ENCODE measurements at places on chromosomes 3 and 15.

DNA sequence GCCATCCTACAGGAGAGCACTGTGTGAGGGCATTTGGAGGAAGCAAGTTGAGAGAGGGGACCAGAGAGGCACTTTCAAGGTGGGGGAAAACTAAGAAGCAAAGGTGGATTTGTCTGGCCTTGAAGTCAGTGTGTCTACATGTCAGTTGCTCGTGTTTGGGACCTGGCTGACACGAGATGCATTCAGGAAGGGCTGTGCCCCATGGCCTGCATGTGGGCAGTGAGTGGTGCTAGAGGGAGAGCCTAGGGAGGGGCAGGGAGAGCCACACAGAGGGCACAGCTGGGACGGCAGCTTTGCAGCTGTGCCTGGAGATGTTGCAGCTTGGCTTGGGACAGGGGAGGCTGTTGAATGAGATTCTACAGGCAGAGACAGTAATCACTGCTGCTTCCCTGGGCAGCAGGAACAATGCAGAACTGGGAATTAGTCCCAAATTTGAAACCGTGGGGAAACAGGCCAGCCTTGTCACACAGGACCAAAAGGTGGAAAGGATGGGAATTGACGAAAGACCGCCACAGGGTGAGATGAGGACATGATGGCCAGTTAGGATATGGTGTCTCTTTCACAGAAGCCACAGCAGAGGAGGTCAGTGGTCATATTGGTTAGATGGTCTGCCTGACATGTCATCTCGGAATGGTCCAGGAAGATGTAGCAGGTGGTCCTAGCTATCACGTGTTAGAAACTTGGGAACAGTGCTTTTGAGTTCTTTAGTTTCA, 10.0 kb downstream of the SEC61A1 start:
- no peak for DNase-seq

DNA sequence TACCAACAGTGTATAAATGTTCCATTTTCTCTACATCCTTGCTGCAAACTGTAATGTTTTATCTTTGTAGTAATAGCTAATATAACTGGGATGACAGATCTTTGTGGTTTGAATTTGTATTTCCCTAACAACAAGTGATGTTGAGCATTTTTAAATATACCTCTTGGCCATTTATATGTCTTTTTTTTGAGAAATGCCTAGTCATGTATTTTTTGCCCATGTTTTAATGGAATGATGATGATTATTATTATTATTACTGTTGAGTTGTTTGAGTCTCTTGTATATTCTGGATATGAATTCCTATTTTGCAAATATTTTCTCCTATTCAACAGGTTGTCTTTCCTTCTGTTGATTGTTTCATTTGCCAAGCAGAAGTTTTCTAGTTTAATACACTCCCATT, 654.9 kb downstream of the ZPLD1 start:
- no peak for DNase-seq

GRCh38 chr3:78870484-78870883, 897.3 kb downstream of the ROBO1 start:
- DNase-seq, result no peak

DNA sequence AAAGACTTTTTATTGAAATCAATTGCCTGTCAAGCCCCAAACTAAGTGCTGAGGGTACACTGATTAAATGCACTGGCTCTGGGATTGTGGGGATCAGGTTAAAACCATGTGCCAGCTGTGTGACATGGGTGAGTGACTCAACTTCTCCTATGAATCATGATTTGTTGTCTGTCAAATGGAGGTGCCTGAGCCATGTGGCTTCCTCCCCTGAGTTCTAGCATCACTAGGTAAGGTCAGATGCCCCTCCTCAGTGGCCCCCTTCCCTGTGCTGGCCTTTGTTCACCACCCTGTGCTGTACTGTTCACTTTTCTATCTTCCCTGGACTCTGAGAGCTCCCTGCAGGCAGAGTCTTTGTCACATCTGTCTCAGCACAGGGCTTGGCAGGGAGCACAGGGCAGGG, 43.6 kb upstream of the ATP2B2 start:
- DNase-seq, result no peak

- DNase-seq, result no peak
Observed at GRCh38 chr3:43388915-43389314, 102.6 kb downstream of the SNRK start.

DNA sequence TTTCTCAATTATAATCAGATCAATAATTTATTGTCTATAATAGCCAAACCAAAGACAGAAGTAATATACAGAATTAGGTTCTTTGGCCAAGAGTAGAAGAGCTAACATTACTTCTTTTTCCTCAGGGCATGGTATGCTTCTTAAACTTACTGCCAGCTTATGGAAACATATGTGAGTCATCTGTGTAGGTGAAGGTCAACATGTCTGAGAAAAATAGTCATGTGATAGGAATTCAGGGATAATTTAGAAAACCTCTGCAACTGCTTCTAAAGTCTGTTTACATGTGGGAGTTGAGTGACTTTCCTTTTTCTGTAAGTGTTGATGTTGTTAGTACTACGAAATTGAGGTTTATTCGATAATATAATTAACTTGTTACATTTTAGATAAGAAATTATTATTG, 19.2 kb upstream of the MAP6D1 start:
- peak; percentile 84 for DNase-seq

DNA sequence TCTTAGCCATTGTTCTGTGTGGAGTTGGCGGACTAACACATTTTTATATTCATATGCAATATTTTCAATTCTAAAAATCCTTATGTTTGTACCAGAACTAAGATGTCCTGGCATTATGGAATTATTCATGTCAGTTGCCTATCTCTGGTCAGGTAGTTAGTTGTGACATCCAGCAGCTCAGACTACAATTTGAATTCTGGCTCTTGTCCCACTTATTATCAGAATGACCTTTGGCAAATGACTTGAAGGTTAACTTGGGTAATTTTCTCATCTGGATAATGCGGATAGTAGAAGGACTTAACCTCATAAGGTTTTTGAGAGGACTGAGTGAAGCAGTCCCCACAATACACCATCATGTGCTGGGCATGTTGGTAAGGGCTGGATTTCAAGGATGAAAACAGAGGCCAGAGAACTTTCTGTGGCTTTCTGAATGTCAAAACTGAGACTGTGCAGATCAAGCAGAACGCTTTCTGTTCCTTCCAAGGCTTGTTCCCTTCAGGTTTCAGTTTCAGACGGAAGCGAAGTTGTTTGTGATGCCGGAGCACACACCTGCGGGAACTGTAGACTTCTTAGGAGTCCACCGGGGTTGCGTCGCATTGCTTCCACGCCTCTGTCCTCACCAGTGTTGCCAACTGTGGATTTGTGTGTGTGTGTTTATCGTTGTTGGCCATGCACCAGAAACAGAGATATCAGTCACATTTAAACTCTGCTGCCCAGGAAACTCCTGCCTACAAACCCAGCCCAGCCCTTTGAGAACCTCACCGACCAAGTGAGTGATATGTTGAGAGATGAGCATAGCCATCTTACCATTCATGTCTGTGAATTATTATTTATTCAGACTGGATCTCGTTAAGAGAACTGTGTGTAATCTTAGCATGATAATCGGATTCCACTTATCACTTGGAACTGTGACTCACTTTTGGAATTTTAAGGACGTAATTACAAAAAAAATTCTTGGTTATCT, 76.0 kb downstream of the PTPRG start:
- no peak for DNase-seq

DNA sequence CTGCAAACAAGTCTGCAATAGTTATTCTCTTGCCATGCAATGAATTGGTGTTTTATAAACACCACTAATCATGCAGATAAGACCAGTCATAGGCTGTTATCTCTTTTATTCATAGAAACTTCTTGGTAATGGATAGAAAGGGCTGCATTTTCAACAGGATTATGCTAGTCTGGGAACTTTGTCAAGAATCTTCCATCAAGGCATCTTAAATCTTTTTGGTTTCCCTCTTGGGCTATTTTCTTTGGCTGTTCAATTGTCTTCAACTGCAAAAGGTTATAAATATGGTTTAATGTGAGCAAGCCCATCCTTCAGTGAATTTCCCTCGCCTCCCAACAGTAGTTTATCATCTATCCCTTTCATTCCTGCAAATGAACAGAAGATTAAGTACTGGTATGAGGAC, 59.0 kb upstream of the MINAR1 start:
- DNase-seq, result no peak

- DNase-seq, result peak; percentile 28
Observed at GRCh38 chr3:180983136-180983535, 6.4 kb downstream of the DNAJC19 start.

GRCh38 chr3:46708401-46709156, 7.4 kb downstream of the TMIE start:
- DNase-seq, result no peak

DNA sequence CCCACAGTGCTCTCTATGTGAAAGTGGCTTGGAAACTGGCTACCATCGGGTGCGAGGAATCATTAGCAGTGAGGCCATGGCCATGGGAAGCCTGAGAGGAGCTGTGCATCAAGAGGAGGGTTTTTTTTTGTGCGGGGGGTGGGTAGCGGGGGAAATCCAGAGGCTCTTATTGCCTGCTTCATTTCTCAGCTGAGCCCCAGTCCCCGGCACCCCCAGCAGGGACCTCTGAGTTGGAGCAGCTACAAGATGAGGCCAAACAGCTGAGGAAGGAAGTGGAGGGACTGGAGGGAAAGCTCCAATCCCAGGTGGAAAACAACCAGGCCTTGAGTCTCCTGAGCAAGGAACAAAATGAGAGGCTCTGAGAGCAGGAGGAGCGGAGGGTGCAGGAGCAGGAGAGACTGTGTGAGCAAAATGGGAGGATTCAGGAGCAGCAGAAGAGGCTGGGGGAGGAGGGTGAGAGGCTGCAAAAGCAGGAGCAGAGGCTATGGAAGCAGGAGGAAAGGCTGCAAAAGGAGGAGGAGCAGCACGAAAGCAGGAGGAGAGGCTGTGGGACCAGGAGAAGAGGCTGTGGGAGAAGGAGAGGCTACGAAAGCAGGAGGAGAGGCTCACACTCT, 76.7 kb downstream of the ADAMTS7 start:
- no peak for DNase-seq

- DNase-seq, result no peak
Observed at GRCh38 chr3:154538566-154539360, 108.8 kb upstream of the GPR149 start.

DNA sequence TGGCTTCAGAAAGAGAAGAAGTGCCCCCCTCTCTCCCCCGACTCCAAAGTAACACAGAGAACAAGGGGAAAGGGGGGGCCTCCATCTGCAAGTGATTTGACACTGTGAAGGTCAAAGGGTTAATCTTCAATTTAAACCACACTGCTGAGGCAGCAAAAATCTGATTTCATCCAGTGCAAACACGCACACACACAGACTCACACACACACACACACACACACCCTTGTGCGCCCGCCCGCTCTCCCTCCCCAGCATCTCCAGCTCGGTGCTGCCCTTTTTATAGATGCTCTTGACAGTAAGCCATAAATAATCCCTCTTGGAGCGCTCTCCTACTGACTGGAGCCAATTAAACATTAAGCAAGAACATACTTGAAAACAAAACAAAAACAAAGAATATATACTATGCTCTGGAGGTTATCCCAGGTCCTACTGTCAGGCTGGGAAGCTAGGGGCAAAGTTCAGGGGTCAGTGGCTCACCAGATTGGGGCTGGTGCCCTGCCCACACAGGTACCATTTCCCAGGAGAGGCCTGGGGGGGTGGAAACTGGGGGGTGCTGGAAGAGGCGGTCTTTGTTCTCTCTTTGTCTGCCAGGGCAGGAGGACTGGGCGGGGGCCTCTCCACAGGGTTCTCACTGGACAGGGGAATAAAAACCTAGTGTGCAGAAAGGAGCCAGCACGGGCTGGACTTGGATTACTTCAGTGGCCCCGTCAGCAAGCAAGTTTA, 16.3 kb downstream of the BMF start:
- peak; percentile 93 for DNase-seq

- DNase-seq, result no peak
Observed at GRCh38 chr3:161107311-161107710, 2.2 kb upstream of the B3GALNT1 start.

- DNase-seq, result peak; percentile 87
Observed at GRCh38 chr3:32176989-32177701, 61.3 kb upstream of the CMTM8 start.

GRCh38 chr3:48299746-48300712, 33.4 kb downstream of the SPINK8 start:
- DNase-seq, result peak; percentile 16

- no peak for DNase-seq
Observed at GRCh38 chr3:9730657-9731205, 804 bp upstream of the BRPF1 start.

- no peak for DNase-seq
Observed at GRCh38 chr3:108511055-108511454, 659 bp upstream of the MYH15 start.

DNA sequence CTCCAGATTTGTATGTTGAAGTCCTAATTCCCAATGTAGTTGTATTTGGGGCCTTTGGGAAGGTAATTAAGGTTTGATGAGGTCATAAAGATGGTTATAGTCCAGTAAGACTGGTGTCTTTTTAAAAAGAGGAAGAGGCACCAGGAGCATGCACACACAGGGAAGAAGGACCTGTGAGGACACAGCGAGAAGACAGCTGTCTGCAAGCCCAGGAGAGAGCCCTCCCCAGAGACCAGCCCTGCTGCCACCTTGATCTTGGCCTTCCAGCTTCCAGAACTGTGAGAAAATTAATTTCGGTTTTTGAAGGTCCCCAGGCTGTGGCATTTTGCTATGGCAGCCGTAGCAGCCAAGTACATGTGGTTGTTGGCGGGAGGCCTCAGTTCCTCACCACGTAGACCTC, 32.8 kb upstream of the TSEN2 start:
- no peak for DNase-seq

DNA sequence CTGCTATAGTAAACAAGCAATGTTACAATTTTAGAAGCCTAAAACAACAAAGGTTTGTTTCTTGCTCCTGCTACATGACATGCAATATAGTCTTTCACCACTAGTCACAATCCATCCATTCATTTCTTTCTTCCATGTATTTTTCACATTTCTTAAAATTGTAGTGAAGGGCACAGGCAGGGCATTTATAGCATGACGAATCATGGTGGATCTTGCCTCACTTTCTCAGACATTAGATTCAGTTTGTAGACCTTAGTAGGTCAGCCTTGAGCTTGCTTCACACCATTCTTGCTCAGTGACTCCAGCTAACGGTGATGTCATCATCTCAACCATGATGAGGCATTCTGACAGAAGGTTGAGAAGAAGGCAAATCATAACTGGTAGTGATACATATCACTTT, 546.8 kb downstream of the TBL1XR1 start:
- peak; percentile 78 for DNase-seq

DNA sequence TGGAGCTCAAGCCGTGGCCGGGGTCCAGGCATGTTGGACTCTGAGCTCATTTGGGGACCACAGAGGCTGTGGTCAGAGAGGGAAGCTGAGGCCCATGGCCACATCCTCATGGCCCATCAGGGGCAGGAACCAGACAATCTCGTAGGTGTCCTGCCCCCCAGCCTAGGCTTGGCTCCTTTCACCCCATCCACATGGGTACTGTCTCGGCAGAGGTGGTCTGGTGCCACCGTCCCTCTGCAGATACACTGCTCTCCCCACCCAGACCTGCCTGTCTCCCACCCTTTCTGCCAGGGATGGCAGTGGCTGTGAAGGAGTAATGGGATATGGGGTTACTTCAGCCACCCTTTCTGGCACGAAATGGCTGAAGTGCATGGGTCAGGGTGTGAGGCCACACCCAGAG, 7.9 kb downstream of the PRSS50 start:
- no peak for DNase-seq

Measured in foreskin fibroblast (primary cell).